Activated CD8-positive, alpha-beta memory T cell treated with anti-CD3 and anti-CD28 coated beads for 24 hours (primary cell): ENCODE measurements at places on chromosomes 12 and 14.
A peak's percentile ranks its signal among the peaks of the same experiment; 100 is the strongest.

- no peak for DNase-seq
These were observed 2.8 kb upstream of the MARK3 start for GRCh38 chr14:103382376-103382775.

DNA sequence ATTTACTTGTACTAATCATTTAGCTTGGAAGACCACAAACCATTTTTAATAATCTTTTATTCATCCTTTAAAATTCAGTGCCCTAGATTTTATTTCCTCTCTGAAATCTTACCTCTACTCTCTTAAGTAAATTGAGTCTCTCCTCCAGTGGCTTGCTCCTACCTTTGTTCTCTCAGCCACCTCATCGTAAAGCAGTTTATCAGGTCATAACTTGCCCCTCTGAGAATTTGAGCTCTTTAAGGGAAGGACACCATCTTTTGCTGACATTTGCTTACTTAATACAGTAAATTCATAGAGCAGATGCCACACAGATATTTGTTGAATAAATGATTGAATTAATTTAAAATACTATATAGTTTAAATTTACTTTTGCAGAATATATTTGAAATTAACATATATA is 794.3 kb downstream of the C12orf50 start:
- no peak for DNase-seq

DNA sequence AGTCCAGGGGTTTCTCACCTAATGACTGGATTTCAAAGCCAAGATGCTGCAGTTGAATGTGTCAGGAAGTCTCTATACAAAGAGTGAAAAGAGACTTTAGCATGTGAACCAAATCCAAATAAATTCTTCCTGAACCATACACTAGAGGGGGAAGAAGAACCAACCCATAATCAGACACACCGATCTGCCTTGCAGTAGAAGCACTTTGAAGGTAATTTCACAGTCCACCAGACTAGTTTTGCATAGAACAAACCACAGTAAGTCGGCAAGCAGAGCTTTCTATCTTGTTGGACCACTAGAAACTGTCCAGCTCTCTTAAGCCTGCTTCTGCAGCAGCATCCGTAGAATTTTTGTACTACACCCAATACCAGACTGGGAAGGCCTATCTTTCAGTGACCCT is 39.3 kb downstream of the FIGNL2 start:
- DNase-seq = no peak

DNA sequence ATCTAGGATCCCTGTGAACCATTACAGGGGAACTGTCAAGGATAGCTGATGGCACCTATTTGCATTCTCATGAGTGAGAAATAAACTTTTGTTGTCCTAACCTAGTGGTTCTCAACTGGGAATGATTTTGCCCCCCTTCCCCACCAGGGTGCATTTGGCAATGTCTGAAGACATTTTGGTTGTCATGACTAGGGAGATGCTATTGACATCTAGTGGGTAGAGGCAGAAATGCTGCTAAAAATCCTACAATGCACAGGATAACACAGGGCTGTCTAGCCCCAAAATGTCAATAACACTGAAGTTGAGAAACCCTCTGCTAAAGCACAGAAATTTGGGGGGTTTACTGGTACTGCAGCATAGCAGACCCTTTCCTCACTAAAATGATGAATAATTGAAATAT is 140.9 kb upstream of the SRRM4 start:
- DNase-seq = no peak

- no peak for DNase-seq
These were observed 2.1 kb downstream of the WNK1 start for GRCh38 chr12:754473-754820.

DNA sequence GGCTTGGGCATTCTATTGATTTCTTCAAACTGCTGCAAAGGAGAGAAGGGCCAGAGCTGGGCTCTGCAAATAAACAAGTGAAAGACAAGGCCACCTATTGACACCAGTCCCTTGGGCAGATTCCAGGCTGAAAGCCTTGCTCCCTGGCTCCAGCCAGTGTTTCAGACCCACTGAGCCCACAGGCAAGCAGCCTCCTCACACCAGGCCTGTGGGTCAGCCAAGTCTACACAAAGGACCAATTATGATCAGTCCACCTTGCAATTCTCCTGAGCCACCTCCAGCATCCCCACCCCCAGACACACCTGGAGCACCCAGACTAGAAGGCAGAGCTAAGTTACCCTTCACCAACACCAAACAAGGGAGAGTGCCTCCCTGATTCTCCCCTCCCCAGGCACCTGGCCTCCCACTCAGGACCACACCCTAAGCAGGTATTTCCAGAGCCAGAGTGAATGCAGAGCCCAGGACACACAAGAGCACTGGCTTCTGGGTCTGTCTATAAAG is 13.8 kb downstream of the ACTN1 start:
- DNase-seq = no peak

- no peak for DNase-seq
These were observed 925.4 kb downstream of the GALC start for GRCh38 chr14:87067591-87067990.

DNA sequence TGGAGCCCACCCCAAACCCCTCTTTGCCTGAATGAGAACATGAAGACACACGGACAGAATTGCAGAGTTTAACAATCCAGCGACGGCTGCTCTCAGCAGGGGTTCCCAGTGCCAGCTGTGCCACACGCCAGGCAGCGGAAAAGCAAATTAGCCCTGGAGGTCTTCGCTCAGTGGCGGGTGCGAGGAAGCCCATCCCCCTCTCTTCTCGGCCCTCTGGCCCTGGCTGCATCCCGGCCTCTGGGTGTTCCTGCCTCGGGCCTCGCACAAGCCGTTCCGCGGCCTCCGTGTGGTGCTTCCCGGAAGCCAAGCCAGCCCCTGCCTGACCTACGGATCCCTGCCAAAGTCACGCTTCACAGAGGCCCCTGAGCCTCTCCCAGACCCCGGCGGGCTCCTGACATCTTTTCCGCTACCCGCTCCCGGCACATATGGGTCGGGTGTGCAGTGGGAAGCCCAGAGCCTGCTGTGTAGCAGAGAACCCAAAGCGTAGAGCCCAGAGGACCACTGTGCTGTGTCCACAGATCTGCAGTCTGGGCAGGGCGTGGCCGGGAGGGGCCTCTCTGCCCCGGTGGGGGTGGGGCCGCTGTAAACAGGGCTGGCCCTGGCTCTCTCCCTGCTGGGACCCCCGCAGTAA is 70.7 kb upstream of the GALNT9 start:
- DNase-seq = no peak

DNA sequence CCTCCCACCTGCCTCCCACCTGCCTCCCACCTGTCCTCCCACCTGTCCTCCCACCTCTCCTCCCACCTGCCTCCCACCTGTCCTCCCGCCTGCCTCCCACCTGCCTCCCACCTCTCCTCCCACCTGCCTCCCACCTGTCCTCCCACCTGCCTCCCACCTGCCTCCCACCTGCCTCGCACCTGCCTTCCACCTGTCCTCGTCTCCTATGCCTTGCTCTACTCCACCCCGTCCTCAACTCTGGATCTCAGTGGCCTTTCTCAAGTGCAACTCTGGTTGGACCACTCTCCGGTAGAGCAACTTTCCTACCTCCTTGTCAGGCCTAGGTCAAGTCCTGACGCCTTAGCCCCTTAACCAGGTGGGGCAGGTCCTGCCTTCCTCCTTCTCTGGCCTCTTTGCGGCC is 29.3 kb upstream of the PEX5 start:
- no peak for DNase-seq

DNA sequence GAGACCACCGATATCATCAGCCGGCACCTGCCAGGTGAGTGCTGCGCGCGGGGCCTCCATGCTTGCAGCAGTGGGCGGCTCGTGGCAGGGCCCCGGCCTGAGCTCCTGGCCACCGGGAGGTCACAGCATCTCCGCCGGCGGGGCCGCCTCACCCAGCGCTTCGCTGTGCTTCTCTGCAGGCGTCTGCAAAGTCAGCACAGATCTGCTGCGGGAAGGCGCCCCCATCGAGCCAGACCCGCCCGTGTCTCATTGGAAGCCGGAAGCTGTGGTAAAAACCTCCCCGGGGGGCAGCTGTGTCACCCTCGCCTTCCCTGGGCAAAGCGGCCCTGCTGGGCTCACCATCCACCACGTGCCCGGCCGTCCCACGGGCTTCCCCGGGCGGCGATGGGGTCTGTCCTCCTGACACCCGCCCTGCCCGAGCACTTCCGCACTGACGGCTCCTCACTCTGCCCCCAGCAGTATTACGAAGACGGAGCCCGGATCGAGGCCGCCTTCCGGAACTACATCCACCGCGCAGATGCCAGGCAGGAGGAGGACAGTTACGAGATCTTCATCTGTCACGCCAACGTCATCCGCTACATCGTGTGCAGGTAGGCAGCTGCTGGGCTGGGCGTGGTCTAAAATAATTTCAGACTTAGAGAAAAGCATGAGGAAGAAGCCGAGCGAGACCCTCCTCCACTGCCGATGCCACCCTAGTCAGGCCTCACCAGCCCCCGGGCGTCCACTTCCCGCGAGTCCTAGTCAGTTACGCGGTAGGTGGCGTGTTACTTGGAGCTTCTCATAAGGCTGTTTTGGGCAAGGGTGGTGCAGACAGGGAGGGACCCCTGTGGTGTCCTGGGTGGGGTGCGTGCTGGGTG is 7.1 kb downstream of the PGAM5 start:
- DNase-seq = no peak

DNA sequence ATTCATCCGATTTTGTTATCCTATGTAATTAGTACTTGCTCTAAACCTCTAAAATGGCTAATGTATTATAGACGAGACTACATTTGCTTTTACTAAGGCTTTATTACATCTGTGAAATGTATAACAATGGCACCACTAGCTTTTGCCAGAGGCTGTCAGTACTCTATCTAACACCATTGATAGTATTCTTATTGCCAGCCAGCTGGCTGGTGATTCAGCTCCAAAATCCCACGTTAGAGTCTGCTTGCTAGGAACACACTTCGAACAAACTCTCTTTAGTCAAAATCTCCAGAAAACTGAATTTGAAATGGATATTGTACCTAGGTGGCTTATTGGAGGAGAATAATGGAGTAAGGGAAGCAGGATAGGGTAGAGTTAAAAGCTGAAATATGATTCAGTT is 839.2 kb downstream of the SLC6A15 start:
- no peak for DNase-seq

GRCh38 chr12:10554756-10555481 is 49.2 kb downstream of the EIF2S3B start:
- DNase-seq = peak; percentile 84

DNA sequence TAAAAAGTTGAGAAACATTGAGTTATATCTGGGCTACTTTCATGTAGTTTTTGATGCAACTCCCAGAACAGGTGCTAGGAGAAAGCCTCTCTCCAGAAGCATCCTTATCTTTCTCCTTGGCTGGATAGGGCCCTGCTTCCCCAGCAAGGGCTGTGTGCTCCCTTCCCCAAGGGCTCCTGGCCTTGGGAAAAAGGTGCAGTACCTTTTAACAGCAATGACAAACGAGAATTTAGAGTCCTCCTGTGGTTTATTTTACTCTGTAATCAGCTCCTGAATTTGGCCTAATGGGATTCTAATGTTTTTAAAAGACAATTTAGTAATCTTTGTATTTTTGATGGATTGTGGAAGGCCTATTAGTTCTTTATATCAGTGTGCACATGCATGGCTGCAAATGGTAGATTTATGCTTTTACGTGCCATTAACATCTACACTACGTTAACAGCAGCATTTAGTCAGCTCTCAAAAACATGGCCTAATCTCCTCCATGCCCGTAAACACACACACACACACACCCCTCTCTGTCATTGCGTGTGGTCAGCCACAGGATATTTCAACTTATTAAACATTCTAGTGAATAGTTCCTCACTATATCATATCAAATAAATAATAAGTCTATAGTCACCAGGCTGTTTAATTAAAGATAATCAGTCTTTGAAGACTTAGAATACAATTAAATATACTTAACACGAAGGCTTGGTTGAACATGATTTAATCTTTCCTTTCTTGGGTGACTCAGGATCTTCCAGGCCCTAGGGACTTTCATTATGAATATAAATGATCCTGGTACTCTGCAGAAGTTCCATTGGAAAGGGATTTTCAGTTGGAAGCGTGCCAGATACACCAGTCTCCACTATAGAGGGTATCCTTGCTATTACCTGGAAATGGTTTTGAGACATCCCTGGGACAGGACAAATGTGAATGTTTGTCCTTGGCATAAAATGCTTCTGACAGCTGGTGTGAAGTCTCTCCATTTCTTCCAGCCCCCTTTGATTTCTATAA is 181.4 kb upstream of the PWP1 start:
- DNase-seq = no peak

- no peak for DNase-seq
These were observed 44.0 kb upstream of the OTX2 start for GRCh38 chr14:56854325-56854724.

DNA sequence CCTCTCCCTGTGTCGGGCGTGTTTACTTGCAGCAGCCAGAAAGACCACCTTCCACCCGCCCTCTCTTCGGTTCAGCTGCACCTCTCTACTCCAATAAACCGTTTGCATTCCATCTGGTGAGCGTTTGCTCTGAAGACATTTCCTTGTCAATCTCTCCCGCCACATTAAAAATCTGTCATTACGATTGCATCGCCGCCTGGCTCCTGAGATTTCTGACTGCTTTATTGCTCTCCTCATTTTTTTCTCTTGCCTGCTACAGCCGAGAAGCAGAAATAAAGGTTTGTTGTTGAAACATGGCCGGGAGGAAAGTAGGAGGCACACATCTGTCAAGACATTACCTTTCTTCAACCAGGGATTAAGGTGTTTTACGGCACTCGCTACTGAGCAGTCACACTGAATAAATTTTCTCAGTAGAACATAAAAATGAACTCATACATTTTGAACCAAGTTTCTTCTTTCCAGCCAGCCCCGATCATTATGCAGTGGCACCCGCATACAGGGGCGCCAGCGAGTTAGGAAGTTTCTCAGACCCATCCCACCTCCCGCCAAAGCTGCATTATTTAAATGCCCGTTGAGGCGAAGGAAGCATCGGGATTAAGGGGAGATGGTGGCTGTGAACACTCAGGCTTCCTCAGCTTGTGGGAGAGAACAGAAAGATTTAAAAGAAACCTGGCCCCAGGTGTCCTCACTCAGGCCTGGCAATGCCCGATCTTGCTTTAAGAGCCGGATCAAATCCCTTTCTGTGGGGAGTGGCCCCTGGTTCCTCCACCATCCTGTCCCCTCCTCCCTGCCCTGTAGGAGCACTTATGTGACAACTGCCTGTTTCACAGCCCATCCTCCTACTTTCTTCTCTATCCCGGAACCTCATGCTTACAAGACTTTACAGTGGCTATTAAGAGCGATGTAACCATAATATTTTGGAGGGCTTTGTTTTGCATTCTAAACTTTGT is 1108.9 kb downstream of the BCL11B start:
- peak; percentile 61 for DNase-seq

DNA sequence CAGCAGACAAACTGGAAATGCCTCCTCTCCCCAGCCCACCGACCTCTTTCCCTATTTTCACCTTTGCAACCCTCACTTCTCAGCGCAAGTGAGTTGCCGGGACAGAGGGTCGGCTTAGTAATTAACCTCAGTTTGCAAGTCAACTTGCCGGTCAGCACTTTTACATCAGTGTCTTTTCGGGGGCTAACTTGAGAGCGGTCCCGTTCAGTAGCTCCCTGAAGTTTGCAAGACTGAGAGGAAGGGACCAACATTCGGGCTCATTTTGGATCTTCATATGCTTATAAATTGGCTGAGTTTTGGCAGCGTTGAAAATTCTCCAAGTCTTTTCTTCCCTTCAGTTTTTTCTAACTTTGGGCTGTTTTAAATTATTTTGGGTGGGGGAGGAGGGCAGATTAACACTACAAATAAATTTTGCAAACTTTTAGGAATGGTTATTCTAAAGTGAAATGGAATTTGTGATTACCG is 846 bp downstream of the BRMS1L start:
- no peak for DNase-seq
